ELR (cell line): ENCODE measurements at places on chromosomes 5 and 9.

DNA sequence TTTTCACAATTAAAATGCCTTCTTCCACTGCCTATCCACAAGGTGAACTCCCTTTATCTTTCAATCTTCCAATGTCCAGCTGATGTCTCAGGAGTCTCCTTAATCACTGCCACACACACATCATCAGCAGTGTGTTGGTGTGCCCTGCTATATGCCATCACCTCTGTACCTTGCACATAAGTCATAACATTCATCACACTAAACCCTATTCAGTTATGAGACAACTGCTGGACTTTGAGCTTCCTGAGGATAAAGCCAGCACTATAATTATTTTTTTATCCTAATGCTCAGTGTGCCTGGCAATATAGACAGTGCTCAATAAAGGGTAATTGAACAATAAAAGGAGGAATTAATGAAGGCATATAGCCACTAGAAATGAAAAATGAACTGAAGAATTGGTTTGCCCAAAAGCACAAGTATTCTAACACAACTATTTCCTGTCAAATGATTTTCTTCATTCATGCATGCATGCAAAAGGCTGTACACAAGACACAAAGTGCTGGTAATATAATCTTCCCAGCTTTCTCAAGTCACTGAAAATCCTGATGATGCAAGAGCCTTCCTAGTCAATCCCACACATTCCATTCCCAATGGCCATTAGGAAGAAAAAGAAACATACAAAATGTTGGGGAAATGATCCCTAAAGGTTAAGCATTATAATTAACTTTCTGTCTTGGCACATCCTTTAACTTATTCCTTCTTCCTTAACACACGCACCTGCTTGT lies 32.4 kb downstream of the LPAR1 start:
- no peak for DNase-seq

DNA sequence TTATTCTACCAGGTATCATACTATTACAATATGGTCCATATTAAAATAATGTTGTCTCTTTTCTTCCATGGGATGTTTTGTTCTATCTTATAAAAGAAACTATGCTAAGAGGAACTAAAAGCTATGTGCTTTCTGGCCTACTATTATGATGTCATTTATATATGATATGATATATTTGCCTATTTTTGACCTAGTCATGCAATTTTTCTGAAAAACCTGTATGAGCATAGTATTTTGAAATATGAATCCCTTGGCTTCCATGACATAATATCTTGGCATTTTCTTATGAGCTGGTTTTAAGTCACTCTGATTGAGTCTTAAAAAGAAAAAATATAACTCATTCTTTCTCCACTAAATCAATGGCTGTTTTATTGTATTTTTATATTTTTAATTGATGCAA lies 60.7 kb downstream of the MAN2A1 start:
- no peak for DNase-seq

DNA sequence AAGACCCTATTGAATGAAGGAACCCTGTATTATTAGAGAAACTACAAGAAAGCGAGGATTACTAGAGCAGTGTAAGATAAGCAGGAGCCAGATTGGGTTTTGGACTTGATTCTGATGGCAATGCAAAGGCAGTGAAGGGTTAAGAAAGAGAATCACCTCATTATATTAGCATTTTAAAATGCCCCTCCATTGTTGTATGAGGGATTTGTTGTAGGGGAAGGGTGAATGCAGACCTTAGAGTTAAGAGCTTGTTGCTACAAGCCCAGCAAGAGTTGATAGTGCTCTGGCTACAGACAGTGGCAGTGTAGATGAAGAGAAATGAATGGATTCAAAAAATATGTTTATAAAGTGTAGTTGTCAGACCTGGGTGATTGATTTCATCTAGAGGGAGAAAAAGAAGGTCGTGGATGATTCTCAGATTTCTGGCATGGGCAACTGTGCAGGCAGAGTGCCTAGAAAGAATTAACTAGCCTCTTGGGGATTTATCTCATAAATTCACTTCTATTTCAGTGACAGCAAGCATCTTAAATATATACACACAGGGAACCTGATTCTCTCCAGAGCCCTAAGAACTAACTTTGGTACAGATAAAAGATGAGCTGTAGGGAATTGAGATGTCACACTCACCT lies 344.8 kb downstream of the ARRDC3 start:
- DNase-seq = no peak

DNA sequence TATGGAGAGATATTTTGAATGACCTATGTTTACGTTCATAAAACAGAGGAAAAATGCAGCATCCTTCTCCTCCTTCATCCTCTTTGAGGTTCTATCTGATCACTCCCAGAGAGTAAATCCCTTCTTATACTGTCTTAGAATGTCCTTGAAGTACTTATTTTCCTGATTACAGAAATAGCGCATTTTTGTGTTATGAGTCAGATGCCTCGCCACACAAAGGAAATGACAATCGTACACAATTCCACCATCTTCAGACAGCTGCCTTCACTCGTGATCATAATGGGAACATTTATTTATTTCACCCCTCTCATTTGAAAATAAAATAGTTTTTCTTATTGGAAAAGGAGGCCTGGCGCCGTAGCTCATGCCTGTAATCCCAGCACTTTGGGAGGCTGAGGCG lies 2.4 kb upstream of the GLT6D1 start:
- DNase-seq = peak; percentile 36

DNA sequence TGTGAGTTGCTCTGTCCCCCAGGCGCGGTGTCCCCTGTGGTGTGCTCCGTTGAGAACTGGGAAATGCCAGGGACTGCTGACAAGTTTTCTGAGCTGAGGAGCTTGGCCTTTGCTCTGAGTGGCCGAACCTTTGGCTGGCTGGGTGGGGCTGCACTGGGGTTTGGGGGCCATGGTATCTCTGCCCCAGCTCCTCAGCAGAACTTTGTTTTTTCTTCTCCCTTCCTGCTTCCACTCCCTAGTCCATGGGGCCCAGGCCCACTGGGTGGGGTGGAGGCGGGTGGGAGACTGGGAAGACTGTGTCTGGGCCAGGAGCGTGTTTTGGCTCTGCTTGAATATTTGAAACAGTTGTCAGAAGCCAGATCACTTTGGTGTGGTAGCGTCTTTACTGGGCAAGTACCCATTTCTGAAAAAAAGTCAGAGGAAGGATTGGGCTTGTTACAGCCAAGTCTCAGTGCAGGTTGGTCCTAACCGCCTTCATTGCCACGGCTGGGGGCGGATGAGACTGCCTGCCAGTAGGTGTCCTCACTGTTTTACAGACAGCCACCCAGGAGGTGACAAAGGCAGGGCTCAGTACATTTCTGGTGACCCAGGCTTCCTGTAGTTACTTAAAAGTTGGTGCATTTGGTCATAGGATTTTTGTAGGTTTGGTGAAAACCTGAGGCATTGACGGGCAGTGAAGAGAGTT lies 92.7 kb downstream of the DAB2IP start:
- peak; percentile 52 for DNase-seq

DNA sequence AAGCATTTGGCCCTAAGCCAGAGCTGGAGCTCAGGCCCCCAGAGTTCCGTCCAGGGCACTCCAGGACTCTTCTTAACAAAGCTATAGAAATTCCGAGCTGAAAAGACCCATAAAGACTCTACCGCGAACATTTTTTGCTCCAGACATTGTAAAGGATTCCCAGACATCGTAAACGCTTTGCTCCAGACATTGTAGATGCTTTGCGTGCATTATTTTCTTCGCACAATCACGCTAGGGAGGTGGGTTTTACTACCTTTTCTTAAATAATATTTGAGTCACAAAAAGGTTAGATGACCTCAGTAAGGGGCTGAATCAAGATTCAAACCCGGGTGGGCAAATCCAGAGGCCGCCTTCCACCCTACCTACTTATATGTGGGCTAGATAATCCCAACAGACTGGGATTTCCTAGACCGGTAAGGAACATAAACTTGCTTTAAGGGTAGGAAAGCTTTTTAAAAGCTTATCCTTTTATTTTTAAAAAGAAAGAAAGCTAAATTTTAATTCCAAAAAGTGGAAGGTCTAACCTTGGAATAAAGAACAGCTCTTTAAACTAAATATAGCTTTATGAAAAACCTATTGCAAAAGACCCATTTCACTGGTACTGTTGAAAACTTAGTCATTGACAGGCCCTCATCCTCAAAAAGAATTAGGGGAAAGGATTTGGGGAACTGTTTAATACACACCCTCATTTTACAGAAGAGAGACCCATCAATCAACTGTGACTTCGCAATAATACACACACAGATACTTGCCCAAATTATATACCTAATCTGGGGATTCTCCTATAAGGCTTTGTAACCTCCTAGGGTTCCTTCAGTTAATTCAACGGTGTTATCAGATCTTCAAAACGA lies 822 bp upstream of the TNIP1 start:
- DNase-seq = peak; percentile 73

DNA sequence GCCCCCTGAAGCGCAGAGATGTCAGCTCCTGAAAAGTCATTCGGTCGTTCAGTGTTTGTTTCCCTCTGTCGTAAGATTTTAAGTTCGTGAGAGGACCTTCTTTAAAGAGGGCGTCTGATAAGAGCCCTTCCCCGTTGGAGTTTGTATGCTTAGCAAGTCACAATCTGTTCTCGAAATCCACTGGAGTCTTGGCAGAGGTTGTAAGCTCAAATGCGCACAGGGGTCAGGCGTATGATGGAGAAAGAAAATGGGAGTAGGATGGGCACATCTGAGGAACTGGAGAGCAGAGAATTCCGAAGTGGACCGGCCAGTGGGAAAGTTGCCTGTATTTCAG lies 710 bp downstream of the HSD17B4 start:
- peak; percentile 30 for DNase-seq

DNA sequence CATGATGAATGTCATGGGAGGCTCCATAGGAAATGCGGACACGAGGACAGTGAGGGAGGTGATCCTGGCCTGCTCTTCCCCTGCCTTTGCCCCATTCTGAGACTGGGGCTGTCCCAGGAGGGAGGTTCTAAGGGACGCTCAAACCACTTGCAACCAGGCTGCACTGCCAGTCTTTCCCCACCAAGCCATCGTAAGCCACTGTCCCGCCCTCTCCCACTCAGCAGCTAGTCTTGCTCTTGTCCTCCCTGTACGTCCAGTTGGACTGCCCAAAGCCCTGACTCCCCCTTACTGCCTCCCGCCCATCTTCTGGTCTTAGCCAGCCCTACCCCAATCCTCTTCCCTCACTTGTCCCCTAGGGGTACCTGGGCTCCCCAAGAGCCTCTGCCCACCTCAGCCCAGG lies 115.7 kb downstream of the FSTL4 start:
- DNase-seq = no peak

DNA sequence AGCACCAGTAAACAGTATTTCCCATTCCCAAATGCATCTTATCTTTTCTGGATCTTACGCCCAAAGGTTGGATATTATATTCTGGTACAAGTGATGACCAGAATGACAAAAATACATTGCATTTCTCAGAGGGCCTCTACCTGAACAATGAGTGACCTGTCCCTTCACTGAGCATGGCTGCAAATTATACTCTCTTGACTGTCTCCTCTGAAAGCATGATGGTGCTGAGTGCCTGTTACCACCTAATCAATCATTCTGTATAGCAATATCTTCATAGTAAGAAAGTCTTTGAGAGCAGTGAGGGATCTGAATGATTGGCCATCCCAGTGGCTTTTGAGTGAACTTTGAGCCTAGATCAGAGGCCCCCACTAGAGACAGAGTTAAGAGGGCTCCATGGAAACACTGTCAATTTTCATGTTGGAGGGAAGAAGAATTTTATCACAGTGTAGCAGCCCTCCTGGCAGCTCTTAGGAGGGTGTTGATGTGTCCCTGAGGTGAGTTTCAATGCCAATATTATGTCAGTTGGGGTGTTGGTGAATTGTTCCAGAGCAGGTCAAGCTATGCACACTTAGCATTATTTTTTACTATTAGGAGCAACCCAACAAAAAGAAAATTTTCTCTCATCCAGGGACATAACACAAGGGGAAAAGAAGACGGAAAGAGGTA lies 171.7 kb downstream of the MARCHF11 start:
- no peak for DNase-seq

DNA sequence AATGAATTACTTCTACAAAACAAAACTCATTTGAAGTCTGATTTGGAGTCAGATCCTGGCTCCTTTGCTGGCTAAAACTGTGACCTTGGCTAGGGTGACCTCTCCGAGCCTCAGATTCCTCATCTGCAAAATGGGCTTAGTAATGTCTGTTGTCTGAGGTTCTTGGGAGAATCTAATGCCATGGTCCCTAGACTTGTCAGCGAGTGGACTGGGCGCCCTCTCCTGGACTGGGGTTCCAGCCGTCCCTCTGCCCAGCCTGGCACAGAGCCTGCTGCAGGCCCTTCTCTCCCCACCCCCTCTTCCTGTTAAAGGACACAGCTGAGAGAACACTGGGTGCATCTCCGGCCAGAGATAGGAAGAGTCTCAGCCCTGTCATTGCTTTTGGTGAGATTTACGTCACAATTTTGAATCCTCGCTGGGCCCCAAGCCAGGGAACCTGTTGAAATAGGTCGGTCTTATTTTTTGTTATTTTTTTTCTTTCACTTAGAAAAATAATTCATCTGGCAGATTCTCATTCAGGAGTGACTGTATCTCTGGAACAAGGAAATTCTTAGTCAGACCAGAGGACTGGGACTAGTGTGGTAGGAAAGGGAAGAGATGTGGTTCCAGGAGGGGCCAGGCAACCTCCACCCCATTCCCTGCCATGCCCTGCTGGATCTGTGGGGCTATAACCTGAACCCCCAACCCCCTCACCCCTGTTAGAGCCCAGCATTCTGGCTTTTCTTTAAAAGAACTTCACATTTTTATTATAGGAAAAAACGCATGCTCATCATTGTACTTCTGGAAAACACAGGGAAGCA lies 48.2 kb upstream of the RPL26L1 start:
- peak; percentile 85 for DNase-seq

- no peak for DNase-seq
Measured at GRCh38 chr9:13501018-13501417, 221.5 kb upstream of the MPDZ start.

GRCh38 chr5:95471487-95471886 lies 80.3 kb downstream of the FAM81B start:
- DNase-seq = no peak

DNA sequence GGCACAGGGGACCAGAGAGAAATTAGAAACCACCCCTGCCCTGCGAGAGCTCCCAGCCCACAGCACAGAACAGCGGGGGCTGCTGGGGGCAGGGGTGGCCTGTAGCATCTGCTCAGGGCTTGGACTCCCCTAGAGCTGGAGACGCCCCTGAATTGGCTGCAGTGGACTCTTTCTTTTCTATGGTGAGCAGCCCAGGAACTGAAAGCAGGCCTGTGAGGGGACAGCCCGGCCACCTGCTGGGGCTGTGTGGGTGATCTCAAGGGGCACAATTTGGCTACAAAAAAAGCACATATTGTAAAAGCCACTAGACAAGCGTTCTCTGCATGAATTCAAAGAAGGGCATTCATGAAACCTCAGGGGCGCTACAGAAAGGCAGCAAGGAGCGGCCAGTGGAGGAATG lies 57.5 kb upstream of the ICE1 start:
- DNase-seq = no peak

GRCh38 chr5:347712-348284 lies 26.3 kb downstream of the AHRR start:
- no peak for DNase-seq
